ENCODE measurements at places on chromosomes 2 and 18.

GRCh38 chr2:159179696-159180095 is 106.8 kb downstream of the WDSUB1 start:
- no peak for DNase-seq

- no peak for DNase-seq
These were observed 47.6 kb downstream of the BCL11A start for GRCh38 chr2:60505880-60506260.

DNA sequence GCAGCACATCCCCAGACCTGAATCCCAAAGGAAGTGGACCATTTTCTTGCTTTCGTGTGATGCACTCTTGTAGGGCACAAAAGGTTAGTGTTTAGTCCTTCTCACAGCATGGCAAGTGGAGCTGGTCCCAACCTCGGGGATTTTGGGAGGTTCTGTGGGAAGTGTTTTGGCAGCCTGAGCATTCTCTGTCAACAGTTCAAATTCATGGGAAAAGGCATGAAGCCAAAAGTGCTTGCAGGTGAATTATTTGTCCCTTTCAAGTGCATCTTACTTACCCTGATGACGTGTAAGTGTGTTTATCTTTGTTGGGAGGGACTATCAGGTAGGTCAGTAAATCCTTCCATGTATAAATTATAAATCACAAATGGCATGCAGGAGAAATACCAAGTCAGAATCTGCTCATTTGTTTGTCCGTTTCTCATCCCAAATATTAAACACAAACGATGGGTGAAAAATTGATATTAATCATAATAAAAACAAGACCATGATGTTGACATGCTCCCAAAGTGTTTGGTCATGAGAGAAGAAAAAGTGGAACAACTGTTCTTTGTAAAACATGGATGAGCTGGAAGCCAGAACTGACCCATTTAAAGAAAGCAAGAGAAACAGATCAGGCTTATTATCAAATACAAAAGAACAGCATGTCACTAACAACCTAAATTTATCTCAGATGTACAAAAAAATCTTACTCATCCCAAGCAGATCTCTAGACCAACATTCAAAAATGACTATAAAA is 57.6 kb downstream of the EPHA4 start:
- peak; percentile 86 for DNase-seq

DNA sequence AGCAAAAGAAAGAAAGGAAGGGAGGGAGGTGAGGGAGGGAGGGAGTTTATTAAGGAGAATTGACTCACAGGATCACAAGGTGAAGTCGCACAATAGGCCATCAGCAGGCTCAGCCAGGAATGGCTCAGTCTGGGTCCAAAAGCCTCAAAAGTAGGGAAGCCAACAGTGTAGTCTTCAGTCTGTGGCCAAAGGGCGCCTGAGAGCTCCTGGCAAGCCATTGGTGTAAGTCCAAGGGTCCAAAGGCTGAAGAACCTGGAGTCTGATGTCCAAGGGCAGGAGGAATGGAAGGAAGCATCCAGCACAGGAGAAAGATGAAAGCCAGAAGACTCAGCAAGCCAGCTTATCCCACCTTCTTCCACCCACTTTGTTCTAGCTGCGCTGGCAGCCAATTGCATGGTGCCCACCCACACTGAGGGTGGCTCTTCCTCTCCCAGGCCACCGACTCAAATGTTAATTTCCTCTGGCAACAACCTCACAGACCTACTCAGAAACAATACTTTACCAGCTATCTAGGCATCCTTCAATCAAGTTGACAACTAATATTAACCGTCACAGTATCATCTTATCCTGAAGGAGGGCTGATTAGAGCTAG is 5.8 kb upstream of the ACAA2 start:
- no peak for DNase-seq

DNA sequence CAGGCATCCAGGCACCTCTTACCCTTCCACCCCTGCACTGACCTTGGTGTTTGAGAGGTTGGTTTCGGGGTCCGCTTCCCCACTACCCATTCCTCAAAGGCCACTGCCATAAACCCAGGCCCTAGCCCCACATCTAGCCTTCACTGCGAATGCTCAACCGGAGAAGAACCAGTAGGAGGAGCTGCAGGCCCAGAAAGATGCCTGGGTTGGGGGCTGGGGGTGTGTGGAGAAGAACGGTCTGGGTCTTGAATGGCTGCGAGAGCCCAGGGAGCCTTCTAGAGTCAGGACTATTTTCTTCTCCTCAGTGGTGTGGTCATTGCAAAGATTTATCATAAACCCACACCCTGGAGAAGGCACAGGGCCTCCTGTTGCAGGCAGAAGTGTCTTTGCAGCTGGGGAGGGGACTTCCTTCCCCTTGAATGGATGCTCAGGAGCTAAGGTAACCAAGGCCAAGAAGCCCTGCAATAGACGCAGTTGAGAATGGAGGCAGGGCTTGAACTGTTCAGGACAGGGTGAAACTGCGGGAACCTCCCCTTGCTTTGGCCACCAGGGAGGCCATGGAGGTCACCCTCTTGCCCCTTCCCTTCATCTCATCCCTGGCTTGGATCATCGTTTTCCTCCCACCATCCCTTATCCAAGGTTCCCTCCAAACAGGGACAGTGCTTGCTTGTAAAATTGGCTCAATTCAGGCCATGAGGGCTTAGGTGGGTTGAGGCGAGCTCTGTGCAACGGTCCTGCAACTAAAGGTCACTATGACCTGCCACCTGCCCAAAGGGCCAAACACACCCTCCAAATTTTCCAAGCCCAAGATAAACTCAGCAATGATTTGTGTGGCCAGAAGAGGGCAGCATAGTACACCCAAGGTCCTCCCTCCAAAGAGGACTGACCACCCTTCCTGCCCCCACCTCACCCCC is 20.9 kb downstream of the THNSL2 start:
- no peak for DNase-seq

DNA sequence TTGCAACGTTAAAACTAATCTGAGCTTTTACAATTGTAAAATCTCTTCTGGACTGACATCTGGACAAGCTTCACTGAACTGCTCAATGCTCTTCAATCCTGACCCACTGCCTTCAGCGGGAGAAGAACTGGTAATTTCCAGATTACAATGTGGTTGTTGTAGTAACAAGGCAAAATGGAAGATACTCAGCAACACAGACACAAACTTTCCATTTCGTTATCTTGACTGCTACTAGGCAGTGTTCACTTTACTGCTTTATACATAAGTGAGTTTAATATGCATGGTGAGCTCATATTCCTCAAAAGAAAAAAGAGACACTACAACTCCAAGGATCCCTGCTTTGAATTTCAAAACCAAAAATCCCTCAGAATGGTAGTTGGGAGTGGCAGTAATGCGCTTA is 51.9 kb downstream of the GRB14 start:
- DNase-seq: no peak

DNA sequence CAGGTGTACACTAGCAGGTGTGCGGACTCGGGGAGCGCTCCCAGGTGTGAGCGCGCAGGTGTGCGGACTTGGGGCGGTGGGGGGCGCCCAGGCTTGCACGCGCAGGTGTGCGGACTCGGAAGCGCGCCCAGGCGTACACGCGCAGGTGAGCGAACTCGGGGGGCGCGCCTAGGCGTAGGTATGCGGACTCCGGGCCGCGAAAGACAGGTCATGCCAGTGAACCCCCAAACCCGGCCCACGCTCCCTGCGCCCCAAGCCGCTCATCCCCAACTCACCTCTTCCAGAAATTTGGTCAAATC is 342 bp downstream of the CYB5A start:
- no peak for DNase-seq

- DNase-seq: no peak
These were observed 127.7 kb downstream of the PPP1R1C start for GRCh38 chr2:182113334-182113733.

DNA sequence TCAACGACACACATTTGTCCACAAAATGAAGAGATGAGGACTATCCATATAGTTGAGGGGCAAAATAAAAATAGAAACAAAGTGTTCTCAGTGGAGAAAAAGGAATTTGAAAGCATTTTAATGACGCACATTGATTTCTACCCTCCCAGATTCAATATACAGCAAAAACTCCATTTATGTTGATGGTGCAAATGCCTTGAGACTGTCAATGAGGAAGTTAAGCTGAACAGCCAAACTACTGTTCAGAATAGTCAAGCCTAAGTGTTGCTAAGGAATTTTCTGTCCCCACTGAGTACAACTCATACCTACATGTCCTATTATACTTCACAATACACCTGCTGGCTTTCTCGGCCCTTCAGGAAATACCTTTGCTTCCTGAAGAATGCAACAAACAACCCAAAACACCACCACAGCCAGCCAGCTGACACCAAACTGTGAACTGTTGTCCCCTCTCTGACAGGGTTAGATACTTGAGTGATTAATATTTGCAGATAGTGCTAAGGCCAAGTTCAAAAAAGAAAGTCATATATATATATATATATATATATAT is 27.8 kb upstream of the DARS1 start:
- DNase-seq: no peak
